ENCODE measurements at places on chromosomes 16 and 17.
A peak's percentile ranks its signal among the peaks of the same experiment; 100 is the strongest.

GRCh38 chr16:8686031-8686621 lies 11.7 kb downstream of the ABAT start:
- no peak for DNase-seq

DNA sequence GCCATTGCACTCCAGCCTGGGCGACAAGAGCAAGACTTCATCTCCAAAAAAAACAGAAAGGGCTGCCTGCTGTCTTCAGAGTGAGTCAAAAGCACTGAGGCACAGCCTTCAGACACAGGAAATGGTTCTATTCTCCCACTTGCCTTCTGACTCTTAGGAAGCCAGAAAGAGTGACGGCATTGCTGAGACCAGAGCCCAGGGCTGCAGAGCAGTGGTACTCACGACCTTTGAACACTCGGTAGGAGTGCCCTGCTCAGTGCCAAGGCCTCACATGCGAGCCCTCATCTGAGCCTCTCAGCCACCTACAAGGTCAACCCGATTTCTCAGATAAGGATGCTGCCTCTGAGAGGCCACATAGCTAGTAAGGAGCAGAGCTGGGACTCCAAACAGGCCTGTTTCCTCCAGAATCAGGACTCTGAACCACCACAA lies 3.5 kb upstream of the ITGAE start:
- no peak for DNase-seq

DNA sequence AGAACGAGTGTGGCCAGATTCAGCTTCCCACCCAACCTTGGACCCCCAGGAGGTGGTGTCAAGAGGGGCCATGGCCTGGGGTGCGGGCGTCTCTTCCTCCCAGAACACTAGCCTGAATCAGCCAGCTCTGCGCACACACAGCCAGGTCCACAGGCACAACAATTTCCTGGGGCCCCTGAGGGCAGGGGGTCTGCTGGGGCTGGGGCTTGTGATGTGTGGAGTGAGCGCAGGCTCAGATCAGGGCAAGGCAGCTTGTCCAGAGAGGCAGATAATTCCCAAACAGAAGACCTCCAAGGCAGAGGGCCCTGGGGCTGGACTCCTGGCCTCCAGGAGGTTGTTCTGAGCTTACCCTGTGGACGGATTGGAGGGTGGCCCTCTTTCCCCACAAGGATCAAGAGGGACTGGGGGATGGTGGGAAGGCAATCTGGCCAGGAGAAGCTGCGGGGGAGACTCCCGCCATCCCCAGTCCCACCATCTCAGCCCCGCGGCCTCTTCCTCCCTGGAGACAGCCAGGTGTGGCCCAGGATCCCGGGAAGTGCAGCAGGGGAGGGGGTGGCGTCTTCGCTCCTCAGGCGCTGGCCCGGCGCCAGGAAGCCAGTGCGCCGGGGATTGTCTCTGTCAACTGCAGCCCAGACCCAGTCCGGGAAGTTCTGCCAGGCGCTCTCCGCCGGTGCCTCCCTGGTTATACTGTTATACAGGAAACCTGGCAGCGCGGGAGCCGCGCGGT lies 52.0 kb upstream of the AMZ2 start:
- DNase-seq, result no peak

GRCh38 chr17:8806926-8807550 lies 7.9 kb upstream of the MFSD6L start:
- no peak for DNase-seq

- no peak for DNase-seq
Observed at GRCh38 chr16:964356-965035, 6.3 kb downstream of the LMF1 start.

DNA sequence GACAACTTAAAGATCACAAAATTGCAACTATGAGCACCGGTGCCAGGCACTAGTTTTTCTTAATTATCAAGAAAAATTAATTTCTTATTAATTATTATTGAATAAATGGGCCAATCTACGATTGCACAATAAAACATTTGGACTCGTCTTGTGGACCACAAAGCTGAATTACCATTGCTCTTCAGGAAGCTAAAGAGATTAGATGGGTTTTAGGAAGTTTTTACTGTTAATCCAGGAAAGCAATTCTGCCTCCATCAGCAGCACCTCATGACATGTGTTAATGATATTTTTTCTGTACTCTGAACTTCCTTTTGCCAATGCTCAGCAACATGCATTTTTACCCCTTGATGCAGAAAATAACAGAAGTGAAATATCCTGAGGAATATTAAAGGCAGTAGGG lies 37.9 kb downstream of the HS3ST3A1 start:
- DNase-seq, result no peak

- peak; percentile 20 for DNase-seq
Observed at GRCh38 chr17:78044280-78044835, 84.2 kb downstream of the TMC6 start.

- DNase-seq, result no peak
Observed at GRCh38 chr16:25035494-25036405, 20.6 kb upstream of the ARHGAP17 start.

- no peak for DNase-seq
Observed at GRCh38 chr16:81592353-81592866, 147.8 kb downstream of the CMIP start.

Data from erythroblast (primary cell).